ENCODE measurements at places on chromosomes 6 and 20.
A peak's percentile ranks its signal among the peaks of the same experiment; 100 is the strongest.

GRCh38 chr6:12962529-12962928 is 246.0 kb downstream of the PHACTR1 start:
- no peak for ATAC-seq

GRCh38 chr6:26519359-26519758 is 18.8 kb upstream of the HMGN4 start:
- ATAC-seq, result no peak

- ATAC-seq, result peak; percentile 94
Observed at GRCh38 chr20:62623488-62624324, 18.6 kb upstream of the SLCO4A1 start.

DNA sequence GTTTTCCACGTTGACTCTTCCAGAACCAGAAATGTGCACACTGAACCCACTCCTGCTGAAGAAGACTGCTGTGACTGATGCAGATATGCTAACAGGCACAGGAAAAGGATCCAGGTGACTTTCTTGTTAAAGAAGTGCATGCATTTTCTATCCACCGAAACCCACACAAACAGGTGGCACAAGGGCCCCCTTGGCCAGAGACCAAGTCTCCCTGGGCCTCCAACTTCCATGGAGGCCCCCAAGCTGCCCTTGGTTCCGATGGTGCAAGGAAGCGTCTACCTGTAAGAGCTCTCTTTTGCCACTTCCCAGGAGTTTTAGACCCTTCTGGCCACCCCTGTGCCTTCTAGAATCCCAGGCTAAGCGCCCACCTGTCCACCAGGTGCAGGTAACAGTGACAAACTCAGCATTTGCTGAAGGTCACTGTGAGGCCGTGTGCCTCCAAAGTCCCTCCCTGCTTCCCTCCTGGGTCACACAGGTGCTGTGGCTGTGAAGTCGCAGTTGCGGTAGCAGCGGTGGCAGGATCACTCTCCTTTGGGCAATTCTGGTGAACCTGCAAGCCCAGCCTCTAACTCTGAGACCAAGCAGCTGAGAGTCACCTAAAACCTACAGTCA is 134.8 kb downstream of the PXDC1 start:
- no peak for ATAC-seq

DNA sequence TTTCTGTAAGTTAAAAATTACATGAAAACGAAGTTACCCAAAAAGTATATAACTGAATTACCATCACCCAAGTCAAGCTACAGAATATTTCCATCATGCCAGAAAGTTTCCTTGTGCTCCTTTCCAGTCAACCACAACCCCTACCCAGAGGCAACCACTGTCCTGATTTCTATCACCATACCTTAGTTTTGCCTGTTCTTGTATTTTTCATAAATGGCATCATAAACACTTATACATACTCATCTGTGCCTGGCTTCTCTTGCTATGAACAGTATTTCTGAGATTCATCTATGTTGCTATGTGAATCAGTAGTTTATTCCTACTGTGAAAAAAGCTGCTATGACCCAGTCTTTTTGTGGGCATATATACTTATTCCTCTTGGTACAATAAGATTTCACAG is 7.4 kb downstream of the FKBP5 start:
- no peak for ATAC-seq

DNA sequence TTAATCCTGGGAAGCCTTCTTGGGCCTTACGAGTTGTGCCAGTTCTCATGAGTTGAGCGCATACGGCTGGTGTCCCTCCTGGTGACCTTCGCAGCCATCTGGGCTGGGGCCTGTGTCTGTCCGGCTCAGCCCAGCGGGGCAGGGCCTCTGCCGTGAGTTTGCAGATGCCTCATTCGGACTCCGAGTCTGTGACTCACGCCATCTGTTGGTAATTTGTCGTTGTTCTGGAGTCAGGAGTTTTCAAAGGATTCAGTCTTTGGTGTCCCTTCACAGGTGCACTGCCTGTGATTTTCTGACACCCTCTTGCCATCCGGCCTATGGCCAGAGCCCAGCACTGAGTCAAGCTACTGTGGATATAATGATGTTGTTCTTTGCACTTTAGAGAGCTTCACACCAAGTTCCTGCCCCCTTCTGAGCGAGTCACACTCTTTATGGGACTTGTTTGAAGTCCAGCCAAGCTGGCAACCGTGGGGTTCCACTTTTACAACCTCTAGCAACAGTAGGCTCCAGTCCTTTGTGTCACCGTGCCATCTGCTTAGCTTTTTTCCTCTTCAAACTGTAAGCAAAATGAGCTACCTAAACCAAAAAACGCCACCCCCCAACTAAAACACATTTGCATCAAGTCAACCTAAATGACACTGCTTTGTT is 175.6 kb downstream of the AIG1 start:
- no peak for ATAC-seq

DNA sequence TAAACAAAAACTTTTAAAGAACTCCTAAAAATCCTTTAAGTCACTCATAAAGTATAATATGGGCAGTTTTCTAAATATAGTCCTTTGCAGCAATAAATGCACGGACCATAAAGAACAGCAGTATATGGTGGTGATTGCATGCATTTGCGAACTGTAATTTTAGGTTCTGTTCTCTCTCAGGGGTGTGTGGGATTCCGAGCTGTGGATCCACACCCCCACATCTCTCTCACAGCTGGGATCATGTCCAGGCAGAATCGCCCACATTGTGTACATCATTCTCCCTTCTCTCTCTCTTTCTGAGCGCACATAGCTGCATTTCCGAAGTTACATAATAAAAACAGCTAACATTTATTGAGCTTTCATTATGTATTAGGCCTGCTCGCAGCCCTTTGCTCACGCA is 28.6 kb downstream of the SLC52A3 start:
- no peak for ATAC-seq

GRCh38 chr20:37075932-37076685 is 19.7 kb downstream of the RBL1 start:
- no peak for ATAC-seq

- ATAC-seq, result no peak
Observed at GRCh38 chr6:33543116-33543515, 37.0 kb downstream of the BAK1 start.

- peak; percentile 93 for ATAC-seq
Observed at GRCh38 chr20:17358854-17359253, 132.0 kb downstream of the PCSK2 start.

- ATAC-seq, result no peak
Observed at GRCh38 chr6:118574051-118574865, 26.2 kb downstream of the PLN start.

GRCh38 chr20:34874094-34874654 is 1.5 kb upstream of the GGT7 start:
- peak; percentile 51 for ATAC-seq

GRCh38 chr6:111306104-111306888 is 176.7 kb downstream of the REV3L start:
- ATAC-seq, result peak; percentile 66

- no peak for ATAC-seq
Observed at GRCh38 chr6:3765415-3765814, 13.9 kb upstream of the PXDC1 start.

DNA sequence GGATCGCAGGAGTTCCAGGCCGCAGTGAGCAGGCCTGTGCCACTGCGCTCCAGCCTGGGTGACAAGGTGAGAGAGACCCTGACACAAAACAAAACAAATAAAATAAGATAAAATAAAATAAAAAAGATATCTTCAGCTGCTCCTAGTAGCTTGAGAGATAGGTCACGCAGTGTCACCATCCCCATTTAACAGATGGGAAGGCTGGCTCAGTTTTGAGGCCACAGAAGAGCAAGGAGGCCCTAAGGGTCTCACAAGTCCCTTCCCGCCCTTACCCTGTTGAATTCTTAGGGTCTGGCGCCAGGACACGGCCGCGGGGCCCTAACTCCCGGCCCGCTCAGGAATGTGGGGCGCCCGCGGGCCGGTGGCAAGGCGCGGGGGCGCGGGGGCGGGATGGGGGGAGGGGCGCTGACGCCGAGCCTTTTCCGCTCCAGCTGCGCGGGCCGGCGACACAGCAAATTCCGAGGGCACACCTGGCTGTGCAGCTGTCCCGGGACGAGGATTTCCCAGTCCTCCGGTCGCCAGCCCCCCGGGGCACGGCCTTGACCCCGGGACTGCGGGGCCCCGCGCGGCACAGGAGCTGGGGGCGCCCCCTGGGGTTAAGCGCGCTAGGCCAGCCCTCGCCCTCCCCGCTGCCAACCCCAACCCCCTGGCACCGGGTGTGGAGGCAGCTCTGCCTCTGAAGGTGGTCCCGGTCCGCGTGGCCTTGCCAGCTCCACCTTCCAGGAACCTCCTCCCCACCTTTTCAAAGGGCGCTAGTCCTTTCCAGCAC is 10.3 kb upstream of the R3HDML start:
- no peak for ATAC-seq

GRCh38 chr6:142823256-142823902 is 121.6 kb downstream of the HIVEP2 start:
- no peak for ATAC-seq
